ENCODE measurements at places on chromosomes 12 and 14.
A peak's percentile ranks its signal among the peaks of the same experiment; 100 is the strongest.

DNA sequence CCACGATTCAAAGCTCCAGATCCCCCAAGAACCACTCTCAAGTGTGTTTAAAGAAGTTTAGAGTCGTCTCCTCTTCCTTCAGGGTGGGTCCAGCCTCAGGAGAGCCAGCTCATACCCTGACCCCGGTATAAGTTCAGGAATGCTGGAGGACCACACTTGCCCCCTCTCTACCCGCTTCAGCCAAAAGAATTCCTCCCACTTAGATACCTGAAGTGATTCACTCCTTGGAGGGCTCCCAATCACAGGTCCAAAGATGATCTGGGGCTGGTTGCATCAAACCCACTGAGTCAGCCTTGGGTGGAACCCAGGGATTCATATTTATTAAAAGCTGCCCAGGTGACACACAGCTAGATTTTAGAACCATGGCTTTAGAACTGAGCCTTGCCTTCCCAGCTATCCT is 133.5 kb upstream of the PARP11 start:
- no peak for DNase-seq

DNA sequence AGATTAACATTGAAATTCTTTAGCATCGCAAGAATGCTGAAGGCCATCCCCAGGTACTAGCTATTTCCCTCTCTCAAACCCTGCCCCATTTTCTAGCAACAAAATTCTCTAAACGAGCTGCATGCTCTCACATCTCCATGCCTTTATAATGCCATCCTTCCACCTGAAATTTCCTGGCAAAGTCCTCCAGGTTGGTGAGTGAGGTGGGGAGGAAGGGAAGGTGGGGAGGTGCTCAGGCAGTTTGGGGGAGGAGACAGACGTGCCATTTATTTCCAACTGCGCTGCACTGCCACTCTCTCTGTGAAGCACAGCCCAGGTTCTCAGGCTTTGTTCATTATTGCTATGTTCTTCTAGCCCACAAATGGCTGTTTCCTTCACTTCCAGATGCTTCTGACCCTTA is 208.4 kb downstream of the PAWR start:
- no peak for DNase-seq

DNA sequence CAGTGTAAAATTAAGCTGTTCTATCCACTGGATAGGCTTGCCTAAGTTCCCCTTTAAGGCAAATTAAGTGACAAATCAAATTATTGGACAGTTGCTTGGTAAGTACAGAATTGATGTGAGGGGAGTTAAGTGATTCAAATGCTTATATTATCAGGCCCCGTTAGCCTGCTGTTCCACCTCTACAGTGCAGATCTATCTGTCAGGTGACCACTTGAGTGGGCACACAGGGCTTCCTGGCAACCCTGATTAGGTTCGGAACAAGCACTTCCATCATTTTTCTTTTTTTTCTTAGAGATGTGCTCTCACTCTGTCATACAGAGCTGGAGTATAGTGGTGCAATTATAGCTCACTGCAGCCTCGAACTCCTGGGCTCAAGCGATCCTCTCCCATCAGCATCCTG is 453.8 kb downstream of the RAD51B start:
- no peak for DNase-seq

GRCh38 chr14:75595226-75595625 is 16.8 kb downstream of the FLVCR2 start:
- no peak for DNase-seq

GRCh38 chr12:6614513-6615172 is 7.5 kb upstream of the CHD4 start:
- DNase-seq: no peak

- DNase-seq: no peak
Observed at GRCh38 chr12:43069768-43070221, 480.2 kb upstream of the PRICKLE1 start.

- DNase-seq: no peak
Observed at GRCh38 chr12:122413516-122414404, 8.7 kb downstream of the CLIP1 start.

GRCh38 chr12:127556231-127556886 is 710.6 kb upstream of the TMEM132C start:
- DNase-seq: no peak

- no peak for DNase-seq
Observed at GRCh38 chr12:91622037-91622436, 439.4 kb upstream of the DCN start.

- DNase-seq: no peak
Observed at GRCh38 chr14:102262929-102263462, 42.0 kb downstream of the MOK start.

GRCh38 chr14:88823968-88824313 is 510 bp upstream of the TTC8 start:
- no peak for DNase-seq

DNA sequence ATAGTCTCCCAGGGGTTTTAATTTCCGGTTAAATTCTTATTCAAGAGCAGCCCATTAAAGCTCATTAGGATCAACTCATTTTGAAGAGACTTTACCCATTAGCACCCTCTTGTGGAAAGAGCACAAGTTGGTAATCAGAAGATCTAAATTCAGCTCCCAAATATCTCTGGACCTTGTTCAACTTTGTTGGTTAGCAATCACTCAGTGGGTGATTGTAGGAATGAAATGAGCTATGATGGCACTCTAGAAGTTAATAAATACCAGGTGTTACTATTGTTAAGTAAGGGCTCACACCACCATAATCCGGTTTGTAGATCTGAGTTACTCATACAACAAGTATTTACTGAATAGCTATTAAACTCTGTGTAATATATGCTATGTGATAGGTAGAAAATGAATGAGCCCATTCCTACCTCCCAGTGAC is 42.9 kb downstream of the TRIP11 start:
- no peak for DNase-seq

DNA sequence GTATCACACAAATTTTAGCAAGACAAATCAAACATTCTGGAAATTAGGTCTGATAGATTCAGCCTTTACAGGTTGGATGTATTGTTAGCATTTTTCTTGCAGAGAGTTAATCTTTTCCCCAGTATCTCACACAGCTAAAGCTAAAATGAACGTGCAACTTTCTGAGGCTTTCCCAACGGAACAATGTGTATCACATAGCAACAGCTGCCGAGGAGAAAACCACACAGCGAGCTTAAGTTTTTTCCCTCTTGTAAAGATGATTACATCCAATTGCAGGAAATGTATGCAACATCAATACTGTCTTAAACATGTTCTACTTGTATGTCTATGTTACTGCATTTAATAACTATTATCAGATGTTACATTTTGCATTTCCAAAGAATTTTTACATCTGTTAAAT is 182.2 kb downstream of the CCDC59 start:
- DNase-seq: no peak

GRCh38 chr12:113889076-113889475 is 77.0 kb downstream of the RBM19 start:
- no peak for DNase-seq

GRCh38 chr14:54278087-54278486 is 118.7 kb upstream of the CDKN3 start:
- no peak for DNase-seq

DNA sequence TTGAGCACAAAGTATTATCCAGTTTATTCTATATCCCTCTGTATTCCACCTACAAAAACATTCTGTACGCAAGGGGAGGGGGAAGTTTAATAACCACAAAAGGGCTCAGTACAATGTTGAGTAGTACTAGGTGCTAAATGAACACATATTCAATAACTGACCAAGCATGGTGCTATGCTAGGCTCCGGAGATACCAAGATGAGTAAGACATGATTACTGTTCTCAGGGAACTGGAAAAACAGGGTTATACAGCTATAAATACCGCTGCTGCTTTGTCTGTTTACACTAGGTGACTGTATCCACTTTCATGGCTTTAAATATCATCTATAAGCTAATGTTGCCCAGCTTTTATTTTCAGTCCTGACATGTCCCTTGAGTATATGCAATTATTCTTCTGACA is 135.8 kb downstream of the INSM2 start:
- DNase-seq: no peak

GRCh38 chr12:19014240-19014639 is 115.3 kb upstream of the PLEKHA5 start:
- DNase-seq: no peak

GRCh38 chr12:43655586-43655985 is 103.0 kb downstream of the PUS7L start:
- no peak for DNase-seq

GRCh38 chr12:77489331-77489970 is 341.2 kb upstream of the NAV3 start:
- DNase-seq: no peak

DNA sequence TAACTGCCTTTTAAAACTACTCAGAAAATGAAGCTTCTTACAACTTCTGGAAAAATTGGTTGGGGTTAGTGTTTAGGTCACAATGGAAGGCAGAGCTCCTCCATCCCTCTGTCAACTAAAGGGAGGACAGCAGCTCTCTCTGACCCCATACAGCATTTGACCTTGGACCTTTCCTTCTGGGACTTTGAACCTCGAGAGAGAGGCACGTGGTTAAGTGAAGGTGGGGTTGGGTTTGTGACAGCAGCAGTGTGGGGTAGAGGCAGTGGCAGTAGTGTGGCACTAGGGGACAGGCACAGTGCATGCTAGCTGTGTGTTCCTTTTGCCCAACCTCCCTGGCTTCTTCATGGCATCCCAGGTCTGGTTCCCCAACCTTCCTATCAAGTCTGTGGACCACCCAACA is 9.4 kb upstream of the C12orf75 start:
- no peak for DNase-seq

- no peak for DNase-seq
Observed at GRCh38 chr12:45329238-45329637, 113.3 kb downstream of the ANO6 start.

DNA sequence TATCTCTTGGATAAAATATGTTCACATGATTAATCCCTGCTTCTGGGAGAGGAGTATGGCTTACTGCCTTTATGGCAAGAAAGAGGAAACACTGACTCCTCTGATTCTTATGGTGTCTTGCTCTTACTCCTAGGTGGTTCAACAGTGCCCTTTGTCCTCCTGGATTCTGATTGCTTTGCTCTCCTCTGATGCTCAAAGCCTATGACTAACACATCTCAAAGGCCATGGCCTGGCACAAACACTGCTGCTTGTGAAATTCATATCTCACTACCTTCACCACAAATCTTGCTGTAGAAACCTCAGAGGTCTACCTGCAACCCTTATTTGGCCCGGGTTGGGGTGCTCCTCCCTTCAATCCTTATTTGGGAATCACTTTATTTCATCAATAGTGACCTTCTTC is 217.2 kb downstream of the C12orf50 start:
- DNase-seq: no peak

GRCh38 chr12:126726481-126727217 is 1540.3 kb upstream of the TMEM132C start:
- DNase-seq: no peak

DNA sequence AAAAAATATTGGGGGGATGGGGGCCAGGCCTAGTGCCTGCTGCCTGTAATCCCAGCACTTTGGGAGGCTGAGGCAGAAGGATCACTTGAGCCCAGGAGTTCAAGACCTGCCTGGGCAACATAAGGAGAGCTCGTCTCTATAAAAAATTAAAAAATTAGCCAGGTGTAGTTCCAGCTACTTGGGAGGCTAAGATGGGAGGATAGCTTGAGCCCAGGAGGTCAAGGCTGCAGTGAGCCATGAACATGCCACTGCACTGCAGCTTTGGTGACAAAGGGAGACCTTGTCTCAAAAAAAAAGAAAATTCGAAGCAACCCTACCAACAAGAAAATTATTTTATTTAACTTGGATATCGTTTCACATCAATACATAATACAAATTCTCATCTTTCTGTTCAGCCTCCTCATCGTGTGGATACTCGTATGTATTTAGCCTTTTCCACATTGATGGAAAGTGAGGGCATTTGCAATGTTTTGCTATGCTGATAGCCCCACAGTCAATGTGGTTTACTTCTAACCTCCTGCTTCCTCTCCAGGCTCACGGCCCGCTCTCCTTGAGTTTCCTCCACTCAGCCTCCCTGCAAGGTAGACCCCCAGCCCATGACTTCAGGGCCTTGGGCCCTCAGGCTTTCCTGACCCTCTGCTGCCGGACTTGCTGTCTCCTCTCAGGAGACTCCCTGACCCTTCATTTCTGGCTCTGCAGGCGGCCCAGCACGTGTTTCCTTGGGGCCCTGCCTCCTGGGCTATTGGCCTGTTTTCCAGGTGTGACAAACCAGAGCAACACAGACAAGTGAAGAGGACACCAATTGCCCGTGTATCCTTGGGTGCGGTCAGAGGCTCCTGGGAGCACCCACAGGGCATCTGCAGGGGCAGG is 54.8 kb downstream of the NFKBIA start:
- DNase-seq: no peak

GRCh38 chr12:48999371-49000131 is at the start of gene DDN:
DDN (minus strand) TSS chr12:48999375; CDS start chr12:48999287, 88 bp downstream.
- DNase-seq: peak; percentile 61

GRCh38 chr12:56256326-56256960 is 1.7 kb downstream of the ANKRD52 start:
- no peak for DNase-seq
